ENCODE measurements at places on chromosomes 4 and X.

GRCh38 chrX:30067677-30068076 is 147.7 kb upstream of the MAGEB2 start:
- no peak for DNase-seq

- no peak for DNase-seq
Observed at GRCh38 chrX:40582811-40583210, 2.0 kb downstream of the ATP6AP2 start.

DNA sequence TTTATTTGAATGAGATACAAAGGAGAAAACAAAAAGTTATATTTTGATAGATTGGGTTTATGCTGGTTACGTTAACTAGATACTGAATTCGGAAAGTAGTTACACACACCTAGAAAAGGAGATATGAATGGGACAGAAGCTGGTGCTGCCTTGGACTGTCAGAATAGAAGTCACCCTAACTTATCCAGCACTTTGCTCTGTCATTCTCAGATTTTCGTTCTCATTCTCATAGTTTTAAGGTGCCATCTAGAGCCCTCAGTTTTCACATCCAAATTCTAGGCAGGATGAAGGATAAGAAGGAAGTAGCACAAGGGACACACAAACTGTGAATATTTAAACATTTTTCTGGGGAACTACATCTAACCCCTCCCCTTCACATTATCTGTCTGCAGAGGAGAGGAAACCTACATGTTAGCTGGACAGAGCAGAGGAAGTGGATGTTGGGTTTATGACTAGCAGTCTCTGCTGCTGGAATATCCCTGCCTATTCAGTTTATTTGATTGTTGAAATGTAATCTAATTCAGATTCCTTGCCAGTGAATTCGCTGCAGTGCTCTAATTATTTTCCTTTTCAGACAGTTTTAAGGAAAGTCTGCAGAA is 521.9 kb downstream of the FAT4 start:
- DNase-seq, result no peak

DNA sequence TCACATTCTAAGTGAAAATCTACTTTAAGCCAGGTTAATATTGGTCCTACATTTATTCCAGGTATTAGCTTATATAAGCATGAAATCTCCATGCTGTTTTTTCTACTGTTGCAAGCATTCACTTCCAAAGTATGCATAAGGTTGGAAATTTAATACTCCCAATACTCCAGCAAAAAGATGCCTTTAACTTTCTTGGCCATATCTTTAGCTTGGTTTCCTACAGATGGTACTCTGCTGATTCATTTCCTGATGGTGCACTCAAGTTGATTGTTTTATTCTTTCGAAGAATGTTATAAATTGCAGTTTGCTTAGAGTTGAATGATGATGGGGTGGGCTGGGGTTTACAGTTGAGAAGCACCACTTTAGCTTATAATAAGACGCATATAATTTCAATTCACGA is 330.2 kb downstream of the PTTG2 start:
- DNase-seq, result no peak

DNA sequence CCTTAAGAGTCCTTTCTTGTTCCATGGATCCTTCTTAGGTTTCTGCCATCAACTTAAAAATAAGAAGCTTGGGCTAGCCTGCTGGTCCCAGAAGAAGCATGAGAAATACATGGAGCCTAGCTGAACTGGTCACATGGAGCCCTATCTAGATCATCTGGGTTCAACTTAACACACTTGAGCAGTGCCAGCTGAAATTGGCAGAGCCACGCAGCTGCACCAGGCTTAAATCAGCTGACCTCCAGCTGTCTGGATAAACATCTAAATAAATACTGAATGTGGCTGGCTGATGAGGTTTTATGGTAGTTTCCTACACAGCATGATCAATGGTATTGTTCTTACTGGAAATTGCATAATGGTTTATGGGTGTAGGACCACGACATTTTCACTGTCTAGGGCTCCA is 598.4 kb upstream of the FAM241A start:
- DNase-seq, result no peak

Measured in stimulated activated CD8-positive, alpha-beta memory T cell treated with anti-CD3 and anti-CD28 coated beads, Interleukin-7, amount 100 ng/mL, for 4 hours (primary cell).